ENCODE measurements at places on chromosomes 1 and 21.

DNA sequence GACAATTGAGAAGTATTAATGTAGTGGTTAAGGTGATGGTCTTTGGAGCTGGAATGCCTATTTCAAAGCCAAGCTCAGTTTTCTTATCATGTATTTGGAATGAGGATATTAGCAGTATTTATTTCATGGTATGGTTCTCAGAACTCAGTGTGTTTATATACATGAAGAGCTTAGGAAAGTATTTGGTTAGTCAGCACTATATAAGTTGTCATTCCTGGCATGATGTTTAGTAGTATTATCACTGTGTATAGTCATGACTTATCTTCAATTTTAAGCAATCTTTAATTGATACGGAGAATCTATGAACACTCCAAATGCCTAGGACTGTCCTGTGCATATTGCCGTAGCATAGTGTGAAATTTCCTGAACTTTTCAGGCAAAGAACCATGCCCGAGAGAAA is 501.9 kb upstream of the USP24 start:
- DNase-seq = no peak

GRCh38 chr1:9538669-9539164 is 548 bp upstream of the SLC25A33 start:
- no peak for DNase-seq

DNA sequence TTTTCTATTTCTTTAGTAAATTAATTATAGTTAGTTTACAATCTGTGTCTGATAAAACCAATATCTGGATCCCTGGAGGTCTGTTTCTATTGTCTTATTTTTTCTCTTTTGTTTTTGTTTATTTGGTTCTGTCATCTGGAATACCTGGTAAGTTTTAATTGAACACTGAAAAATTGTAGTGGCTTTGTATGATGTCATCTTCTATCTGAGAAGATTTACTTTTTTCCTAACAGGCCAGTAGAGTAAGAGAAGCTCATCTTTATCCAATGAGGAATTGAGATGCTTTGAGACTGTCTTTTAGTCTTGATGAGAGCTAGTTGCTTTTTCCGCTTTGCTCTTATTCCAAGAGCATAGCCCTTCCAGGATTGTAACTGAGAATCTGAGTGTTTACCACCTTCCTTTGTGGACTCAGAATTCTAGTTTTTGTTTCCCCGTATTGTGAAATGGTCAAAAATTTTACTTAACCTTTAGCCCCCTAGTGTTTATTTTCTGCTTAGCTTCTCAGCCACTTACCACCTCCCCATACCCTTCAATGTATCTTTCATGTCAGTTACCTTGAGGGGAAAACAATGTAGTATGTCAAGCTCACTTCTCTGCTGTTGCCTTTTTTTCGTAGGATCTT is 25.0 kb downstream of the PTGFRN start:
- no peak for DNase-seq

DNA sequence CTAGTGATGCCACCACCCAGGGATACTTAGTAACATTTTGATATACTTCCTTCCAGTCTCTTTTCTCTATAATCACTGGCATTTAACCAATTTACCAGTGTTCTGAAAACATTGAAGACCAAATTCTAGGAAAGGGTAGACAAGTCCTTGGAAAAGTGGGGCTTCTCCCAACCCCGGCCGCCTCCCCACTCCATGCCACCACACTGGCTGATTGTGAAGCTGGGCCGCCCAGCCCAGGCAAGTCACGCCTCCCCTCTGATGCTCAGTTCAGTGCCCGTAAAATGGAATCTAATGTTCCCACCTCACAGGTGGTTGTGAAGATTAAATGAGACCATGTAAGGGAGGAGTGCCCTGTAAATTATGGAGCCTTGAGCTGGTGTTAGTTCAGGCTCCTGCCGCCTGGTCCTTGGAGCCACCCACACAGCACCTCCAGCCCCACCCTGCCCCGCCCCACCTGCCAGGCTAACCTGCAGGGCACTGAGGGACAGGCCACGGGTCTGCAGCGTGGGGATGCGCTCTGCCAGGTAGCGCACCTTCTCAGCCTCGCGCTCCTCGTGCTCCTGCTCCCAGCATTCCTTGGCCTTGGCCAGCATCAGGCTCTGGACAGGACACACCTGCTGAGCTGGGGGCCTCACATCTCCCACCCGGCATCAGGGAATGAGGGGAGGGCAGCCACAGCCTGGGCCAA is 7.3 kb downstream of the TNNI1 start:
- no peak for DNase-seq

GRCh38 chr1:18256282-18257235 is 149.0 kb downstream of the IGSF21 start:
- peak; percentile 5 for DNase-seq

- DNase-seq = no peak
Measured at GRCh38 chr1:40799351-40799867, 15.8 kb downstream of the KCNQ4 start.

GRCh38 chr1:160830321-160831153 is 32.1 kb downstream of the CD244 start:
- peak; percentile 70 for DNase-seq

DNA sequence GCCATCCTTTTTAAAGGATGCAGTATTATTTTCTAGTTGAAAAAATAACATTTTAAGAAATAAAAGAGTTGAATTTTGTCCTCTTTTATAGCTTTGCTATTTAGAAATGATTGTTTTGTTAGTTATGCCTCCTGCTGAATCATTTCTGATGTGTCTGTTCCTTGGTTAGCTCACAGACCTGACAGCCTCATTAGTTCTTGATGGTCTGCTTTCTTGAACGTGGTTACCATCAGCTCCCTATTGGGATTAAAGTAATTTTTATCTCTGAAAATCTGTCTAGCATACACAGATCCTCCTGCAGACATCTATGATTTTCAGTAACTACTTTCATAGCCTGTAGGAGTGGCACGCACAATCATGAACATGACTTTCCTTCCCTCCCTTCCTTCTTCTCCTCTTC is 447.6 kb upstream of the B3GALT2 start:
- DNase-seq = no peak

DNA sequence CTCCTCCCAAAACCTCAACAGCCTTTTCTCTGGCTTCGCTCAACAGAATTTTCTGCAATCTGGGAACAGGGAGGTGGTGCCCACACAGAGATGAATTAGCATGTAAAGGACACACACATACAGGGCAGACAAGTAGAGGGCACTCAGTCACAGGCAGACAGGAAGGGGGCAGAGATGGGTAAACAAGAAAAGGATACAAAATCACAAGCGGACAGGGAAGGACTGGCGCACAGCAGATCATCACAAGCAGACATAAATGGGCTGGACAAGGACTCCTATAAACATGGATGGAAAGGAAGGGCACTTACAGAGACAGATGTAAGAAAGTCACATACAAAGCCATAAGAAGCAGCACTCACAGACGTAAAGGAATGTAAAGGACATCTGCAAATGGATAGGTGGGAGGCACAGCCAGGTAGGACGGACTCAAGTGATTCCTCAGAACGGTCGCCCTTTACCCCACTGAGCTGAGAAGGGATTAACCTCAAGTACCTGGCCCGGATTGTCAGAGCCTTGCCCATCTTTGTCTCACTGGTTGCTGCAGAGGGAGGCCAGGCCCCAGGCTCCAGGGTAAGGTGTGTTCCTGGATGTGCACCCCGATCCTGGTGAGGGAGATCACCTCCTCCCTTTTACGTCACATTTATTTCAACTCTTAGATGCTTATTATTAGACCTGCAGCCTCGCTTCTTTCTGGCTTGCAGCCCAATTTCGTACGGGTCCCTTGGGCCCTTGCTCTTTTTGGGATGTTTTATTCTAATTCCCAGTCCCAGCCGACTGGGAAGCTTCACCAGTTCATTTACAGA is 836 bp upstream of the PRCC start:
- DNase-seq = no peak

DNA sequence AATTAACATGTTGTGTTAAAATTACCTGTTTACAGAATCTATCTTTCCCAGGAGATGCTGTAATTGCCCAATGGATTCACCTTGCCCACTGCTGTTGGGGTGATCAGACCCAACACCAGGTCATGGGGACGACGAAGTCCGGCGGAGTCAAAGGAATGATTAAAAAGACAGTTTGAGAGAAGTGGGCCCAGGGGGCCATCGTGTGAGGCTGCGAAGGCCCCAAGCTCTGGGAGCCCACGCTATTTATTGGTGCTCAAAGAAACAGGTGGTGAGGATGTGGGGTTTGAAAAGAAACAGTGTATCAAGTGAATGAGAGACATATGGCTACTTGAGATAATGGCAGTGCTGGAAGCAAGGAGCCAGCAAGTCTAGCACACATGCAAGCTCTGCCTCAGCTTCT is 16.3 kb upstream of the L1TD1 start:
- no peak for DNase-seq

DNA sequence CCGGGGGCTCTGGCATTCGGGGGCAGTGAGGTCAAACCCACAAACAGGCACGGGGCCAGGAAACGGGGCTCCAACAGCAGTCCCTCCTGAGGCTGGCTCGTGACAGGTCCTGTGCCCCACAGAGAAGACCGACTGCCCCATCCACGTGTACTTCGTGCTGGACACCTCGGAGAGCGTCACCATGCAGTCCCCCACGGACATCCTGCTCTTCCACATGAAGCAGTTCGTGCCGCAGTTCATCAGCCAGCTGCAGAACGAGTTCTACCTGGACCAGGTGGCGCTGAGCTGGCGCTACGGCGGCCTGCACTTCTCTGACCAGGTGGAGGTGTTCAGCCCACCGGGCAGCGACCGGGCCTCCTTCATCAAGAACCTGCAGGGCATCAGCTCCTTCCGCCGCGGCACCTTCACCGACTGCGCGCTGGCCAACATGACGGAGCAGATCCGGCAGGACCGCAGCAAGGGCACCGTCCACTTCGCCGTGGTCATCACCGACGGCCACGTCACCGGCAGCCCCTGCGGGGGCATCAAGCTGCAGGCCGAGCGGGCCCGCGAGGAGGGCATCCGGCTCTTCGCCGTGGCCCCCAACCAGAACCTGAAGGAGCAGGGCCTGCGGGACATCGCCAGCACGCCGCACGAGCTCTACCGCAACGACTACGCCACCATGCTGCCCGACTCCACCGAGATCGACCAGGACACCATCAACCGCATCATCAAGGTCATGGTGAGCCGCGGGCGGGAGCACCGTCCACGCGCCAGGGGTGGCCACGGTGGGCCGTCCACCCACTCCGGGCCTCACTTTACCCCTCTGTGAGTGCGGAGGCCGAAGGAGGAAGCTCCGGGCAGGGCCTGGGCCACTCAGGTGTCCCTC is 14.2 kb downstream of the COL6A2 start:
- no peak for DNase-seq

GRCh38 chr1:238241607-238242006 is 350.9 kb upstream of the ZP4 start:
- DNase-seq = no peak

- DNase-seq = no peak
Measured at GRCh38 chr1:69639159-69639558, 71.4 kb downstream of the LRRC7 start.

DNA sequence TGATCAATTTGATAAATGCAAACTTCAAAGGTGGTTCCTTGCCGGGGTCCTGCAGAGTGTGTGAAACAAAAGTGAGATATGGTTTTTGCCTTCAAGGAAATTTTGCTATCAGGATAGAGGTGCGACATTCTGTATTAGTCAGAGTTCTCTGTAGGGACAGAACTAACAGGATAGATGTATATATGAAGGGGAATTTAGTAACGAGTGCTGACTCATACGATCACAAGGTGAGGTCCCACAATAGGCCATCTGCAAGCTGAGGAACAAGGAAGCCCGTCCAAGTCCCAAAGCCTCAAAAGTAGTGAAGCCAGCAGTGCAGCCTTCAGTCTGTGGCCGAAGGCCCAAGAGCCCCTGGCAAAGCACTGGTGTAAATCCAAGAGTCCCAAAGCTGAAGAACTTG is 157.0 kb downstream of the RYR2 start:
- DNase-seq = no peak

DNA sequence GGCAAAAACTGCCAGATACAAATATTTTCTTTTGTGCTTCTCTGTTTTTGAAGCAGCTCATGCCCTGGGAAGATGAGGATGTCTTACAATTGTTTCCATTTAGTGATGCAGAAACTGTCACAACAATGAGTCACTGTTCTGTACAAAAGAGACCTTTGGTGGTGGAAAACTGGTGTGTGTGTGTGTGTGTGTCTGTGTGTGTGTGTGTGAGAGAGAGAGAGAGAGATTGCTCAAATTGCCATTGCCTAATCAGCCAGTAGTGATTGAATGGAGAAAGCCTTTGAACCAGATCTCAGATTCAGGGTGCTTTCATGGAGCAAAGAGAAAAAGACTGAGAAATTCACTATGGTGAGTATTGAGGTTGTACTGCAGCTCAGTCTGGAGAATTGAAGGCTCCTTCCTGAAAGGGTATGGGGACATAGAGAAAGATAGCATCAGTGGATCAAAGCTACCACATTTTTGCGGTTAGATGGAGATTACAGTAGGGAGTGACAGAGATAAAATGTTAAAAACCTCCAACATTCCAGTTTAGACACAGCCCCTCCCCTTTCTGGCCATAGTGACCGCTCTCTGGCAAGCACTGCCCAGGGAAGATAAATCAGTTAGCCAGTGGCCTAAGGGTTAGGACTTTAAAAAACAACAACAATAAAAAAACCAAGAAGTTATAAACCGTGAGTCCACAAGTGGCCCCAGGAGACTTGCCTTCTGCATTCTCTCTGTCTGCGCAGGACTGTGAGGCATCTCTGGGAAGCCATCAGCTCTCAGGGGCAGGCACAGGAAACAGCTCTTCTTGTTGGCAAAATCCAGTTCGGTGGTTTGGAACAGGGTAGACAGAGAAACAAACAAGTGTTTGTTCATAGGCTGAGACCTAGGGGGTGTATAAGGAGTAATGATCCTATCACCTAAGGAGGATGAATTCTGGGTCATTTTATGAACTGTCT is 406.5 kb downstream of the DUSP10 start:
- no peak for DNase-seq

DNA sequence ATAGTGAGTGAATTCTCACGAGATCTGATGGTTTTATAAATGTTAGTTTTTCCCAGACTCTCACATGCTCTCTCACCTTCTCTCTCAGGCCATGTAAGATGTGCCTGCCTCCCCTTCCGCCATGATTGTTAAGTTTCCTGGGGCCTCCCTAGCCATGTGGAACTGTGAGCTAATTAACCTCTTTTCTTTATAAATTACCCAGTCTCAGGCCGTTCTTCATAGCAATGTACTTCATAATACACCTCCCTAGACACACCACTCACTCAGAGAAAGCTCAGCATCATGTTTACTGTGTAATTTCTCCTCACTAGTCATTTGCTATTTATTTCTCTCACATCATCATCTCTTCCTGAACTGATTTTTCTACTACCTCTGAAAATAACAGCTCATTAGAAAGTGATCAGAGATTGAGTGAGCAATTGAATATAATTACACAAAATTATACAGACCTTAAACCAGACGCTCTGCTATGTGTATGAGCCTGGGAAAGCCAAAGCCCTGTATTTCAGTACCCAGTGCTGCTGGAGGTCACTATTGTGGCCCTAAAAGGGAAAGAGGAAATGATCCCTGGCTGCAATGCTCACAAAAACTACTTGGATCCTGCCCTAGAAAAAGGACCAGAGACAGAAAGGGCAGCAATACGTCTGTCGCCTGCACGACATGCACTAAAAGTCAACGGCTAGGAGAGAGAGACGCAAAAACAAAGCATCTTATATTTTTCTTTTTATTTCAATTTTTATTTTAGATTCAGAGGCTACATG is 284.5 kb downstream of the DSCAM start:
- no peak for DNase-seq

- DNase-seq = no peak
Measured at GRCh38 chr1:39890273-39890672, 7.0 kb upstream of the TRIT1 start.

- no peak for DNase-seq
Measured at GRCh38 chr1:245432228-245432875, 277.6 kb downstream of the KIF26B start.

GRCh38 chr1:209564849-209565248 is 18.7 kb upstream of the CAMK1G start:
- DNase-seq = no peak

Measured in stimulated activated CD4-positive, alpha-beta T cell treated with anti-CD3 and anti-CD28 coated beads, TNF-alpha, amount 100 ng/mL, for 24 hours (primary cell).